Immature natural killer cell (primary cell): ENCODE measurements at places on chromosomes 5 and 9. TPM values are rescaled to one million over a fixed set of nuclear protein-coding genes. Genes with fewer than 3 reads are reported as not detected.

ACTL7B gene
- polyA plus RNA-seq, result not detected

TBCA gene
- 162 TPM for polyA plus RNA-seq

KCTD16 gene
- polyA plus RNA-seq, result 0.34 TPM

ACTBL2 gene
- polyA plus RNA-seq, result not detected

MEIKIN gene
- not detected for polyA plus RNA-seq

LCN1 gene
- polyA plus RNA-seq, result not detected

PCDHB3 gene
- not detected for polyA plus RNA-seq

OTP gene
- not detected for polyA plus RNA-seq

KCNV2 gene
- polyA plus RNA-seq, result not detected

RFESD gene
- 2.4 TPM for polyA plus RNA-seq

NTRK2 gene
- not detected for polyA plus RNA-seq
